ENCODE measurements at places on chromosomes 2 and 18.

DNA sequence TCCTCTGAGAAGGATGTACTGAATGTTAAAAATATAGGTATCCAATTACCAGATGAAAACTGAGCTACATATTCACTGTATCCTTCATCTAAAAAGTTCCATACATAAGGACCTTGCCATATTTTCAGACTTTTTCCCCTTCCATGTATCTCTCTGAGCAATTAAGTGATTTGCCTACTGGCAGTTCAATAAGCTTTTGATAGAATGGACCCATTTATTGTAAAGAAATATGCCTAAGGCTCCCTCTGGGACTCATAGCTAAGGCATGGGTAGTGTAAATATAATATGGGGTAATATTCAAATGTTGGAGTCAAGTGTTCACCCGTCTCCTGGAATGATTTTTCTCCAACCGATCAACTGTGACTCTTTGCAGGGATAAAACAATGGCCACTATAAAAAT, 135.4 kb upstream of the FSHR start:
- DNase-seq, result no peak

DNA sequence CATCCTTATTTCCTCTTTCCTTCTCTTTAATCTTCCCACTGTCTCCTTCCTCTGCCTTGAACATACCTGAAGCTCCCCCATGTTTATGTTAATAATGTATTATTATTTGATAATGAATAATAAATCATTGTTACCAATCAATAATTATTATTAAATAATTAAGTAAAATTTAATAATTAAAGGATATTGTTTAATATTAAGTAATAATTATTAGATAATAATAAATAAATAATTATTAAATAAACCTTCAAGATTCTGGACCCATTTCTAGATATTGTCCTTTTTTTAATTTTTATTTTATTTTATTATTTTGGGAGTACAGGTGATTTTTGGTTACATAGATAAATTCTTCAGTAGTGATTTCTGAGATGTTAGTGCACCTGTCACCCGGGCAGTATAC, 7.4 kb upstream of the EVA1A start:
- no peak for DNase-seq

- no peak for DNase-seq
These were observed 194.2 kb downstream of the RIT2 start for GRCh38 chr18:42921226-42921737.

- DNase-seq, result no peak
These were observed 76.9 kb upstream of the MAP3K20 start for GRCh38 chr2:172998547-172999272.

DNA sequence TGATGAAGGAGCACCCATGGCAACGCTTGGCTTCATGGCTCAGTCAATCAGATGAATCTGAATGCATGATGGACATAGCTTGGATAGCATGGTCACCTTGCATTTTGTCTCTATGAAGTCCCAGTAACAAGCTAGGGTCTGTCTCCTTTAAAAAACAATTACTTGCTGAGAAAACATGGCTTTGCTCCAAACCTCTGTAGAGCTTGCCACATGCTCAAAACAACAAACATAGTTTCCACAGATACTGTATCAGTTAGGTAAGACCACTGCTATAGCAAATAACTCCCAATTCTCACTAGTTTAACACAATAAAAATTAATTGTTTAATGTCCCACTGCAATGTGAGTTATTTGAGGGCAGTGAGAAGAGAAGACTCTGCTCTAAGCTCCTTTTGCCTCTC, 401.0 kb downstream of the IRS1 start:
- DNase-seq, result no peak

DNA sequence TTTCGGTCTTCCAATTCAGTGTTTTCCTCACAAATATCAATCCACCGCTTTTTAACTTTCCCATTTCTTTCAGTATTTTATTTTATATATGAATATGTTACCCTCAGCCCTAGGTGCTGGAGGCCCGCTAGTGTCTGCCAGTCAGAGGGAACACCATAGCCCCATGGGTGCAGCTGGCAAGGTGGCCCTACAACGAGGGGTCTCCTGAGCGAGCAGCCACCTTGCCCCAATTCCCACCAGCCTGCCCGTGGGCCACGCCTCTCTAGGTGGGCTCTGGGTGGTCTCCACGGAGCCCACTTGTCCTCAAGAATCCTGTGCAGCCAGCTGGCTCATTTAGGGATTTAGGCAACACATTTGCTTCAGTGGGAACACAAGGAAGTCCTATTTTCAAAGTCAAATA, 72.5 kb upstream of the RGPD5 start:
- DNase-seq, result no peak

- no peak for DNase-seq
These were observed 69.5 kb downstream of the MYOM1 start for GRCh38 chr18:3150274-3150673.

DNA sequence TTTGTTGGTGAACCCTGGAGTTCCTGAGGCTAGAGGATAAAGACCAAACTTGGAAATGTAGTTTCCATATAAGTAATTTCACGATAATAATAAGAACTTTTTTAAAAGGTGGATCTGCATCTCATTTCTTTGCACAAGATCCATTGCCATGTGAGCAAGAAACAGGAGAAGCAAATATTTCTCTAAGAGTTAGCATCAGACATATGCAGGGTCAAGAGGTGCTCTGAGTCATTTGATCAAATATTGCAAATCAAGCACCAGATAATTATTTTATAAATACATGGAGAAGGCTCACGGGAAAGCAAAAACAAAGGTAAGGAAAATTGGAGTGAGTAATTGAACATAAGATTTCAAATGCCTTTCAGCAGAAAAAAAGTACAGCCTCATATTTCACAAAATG, 118.0 kb downstream of the DTNA start:
- no peak for DNase-seq

DNA sequence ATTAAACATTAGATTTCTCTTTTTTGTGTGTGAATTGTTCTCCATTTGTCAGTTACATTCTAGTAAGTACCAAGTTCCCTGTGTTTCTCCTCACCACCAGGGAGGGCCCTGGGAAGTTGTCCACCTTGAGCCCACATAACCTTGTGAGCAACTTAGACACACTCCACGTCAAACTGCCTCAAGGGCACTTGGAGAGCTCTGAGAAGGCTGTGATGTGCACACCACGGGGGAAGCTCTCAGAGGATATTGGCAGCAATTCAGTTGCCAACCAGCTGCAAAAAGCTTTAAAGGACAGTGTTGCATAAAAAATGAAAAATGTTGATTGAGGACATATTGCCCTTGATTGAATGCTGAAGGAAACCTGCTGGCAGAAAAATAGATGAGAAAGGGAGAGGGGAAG, 743.6 kb downstream of the RNF144A start:
- no peak for DNase-seq

DNA sequence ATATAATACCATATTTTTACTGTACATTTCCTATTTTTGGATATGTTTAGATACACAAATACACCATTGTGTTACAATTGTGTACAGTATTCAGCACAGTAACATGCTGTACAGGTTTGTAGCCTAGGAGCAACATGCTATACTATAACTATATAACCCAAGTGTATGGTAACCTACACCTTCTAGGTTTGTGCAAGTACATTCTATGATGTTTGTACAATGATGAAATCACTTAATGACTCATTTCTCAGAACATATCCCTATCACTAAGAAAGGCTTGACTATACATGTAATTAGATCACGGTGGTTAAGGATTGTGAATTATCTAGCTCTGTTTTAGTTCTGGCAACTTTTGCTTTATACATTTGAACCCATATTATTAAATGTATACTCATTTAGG, 31.3 kb downstream of the NPHP1 start:
- DNase-seq, result no peak

GRCh38 chr18:72542984-72543356, 1.2 kb downstream of the CBLN2 start:
- peak; percentile 3 for DNase-seq

Measured in activated naive CD4-positive, alpha-beta T cell treated with anti-CD3 and anti-CD28 coated beads, Interleukin-2, amount 50 U/mL, for 72 hours (primary cell).